ENCODE measurements at places on chromosomes 3 and 15.

DNA sequence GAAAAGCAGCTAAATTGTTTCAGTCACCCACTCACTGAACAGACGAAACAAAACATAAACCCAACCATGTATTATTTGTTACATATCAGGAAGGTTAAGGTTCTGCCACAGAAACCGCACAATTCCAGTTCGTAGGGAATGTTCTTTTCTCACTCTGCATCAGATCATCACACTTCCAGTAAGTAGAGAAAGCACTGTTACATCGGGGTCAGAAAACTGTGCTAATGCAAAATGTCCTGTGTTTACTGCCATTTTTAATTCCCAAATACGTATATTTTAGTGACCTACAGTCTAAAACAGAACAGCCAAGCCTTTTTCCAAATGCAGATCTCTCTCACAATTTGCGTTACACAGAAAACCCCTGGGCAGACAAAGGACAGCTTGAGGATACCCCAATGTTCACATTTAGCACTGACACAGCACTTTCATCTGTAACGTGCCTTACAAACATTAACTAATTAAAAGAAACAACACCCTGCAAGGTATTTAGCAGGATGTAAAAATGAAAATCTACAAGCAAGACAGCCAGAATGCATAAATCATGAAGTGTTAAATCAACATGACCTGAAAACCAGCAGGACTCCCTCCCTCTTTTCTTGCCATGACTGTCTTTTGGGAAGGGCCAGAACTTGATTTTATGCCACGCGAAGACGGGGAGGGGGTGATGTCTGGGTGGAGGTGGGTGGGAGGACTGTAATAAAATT lies 34.8 kb upstream of the SKIL start:
- no peak for DNase-seq

DNA sequence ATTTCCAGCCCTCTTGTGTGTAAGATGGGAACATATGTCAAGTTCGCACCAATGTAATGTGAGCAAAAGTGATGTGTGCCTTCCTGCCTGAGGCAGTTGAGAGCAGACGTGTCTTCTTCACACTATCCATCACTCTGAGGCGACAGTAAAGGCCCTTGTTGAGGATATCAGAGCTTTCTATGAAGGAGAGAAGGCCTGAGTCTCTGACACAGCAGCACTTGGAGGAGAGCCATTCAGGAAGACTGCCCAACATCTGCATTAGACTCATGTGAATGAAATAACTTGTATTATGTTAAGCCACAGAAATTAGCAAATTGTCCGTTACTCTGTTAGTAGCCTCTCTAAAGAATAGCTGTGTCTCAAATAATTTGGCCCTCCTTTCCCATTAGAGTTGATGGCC lies 108.8 kb upstream of the CCDC54 start:
- no peak for DNase-seq

GRCh38 chr15:70659662-70660061 lies 103.7 kb downstream of the UACA start:
- no peak for DNase-seq

- DNase-seq, result no peak
Measured at GRCh38 chr15:77481670-77482069, 61.0 kb downstream of the HMG20A start.

DNA sequence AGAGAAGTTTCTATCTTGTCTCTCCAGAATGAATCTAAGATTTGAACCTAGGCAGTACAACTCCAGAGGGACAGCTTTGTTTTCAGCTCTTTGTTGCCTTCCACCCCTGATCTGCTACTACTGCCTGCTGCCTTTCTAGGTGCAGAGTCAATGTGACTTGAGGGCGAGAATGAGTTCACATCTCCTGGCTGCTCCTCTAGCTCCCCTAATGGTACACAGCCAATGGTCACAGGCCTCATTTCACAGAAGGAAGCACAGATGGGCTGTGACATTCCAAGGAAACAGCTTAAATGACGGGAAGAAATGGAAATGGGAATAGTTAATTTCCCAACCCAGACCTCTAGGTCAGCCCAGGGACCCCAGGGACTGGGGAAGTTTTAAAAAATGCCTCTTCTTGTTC lies 32.4 kb downstream of the FAM43A start:
- DNase-seq, result no peak

DNA sequence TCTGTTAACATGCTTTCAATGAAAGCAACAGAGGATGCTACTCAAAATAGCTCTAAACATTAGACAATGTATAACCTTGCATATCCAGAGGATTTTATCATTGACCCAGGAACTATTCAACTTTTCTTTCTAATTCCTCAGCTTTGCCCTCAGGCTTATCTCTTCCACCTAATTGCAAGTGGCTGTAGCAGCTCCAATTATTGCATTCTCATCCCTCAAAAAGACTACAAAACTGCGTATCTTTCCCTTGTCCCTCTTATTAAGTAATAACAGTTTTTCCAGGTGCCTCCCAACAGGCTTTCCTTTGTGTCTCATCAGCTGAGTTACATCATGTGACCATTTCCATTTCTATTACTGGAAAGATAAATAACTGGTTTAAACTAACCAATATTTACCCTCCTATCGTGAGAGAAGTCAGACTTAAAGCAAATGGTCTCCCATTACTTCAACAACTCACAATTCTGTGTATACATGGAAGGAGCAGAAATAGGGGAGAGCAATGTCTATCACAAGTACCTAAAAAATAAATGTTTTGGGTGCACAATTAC lies 78.0 kb upstream of the MBNL1 start:
- no peak for DNase-seq

DNA sequence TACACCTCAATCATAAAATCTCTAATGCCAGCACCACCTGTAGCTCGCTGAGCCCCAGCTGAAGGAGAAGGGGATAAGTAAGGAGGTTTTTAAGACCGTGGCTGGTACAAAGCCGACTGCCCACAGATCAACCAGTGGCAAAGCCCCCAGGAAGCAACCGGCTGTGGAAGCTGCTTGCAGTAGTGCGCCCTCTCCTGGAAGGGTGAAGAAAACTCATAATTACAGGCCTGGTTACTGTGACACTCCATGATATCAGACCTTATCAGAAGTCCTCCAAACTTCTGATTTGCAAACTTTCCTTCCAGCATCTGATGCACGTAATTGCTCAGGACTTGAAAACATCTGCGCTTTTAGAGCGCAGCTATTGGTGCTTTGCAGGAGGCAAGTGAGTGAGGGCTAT lies 63.1 kb upstream of the MCTP2 start:
- no peak for DNase-seq

DNA sequence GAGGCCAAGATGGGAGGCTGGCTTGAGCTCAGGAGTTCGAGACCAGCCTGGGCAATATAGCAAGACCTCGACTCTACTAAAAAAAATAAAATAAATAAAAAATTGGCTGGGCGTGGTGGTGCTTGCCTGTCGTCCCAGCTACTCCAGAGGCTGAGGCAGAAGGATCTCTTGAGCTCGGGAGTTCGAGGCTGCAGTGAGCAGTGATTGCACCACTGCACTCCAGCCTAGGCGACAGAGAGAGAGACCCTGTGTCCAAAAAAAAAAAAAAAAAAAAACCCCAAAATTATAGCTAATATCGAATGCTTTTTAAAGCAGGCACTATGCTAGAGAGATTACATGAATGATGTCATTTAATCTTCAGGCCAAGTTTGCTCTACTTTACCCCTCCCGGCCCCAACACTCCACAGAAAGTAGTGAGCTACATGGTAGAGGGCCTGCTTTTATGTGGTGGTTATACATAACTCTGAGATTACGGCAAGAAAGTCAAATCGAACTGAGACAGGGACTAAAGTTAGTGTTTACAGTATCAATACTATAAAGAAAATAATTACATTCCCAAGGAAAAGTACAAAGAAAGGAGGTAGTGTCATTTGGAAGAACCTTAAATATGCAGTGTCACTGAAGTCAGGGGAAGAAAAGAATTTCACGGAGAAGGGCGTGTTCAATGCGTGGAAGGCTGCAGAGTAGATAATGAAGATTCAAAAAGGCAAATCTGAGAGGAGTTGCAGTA lies 1.1 kb downstream of the ADPGK start:
- DNase-seq, result no peak

- DNase-seq, result no peak
Measured at GRCh38 chr3:132880986-132881385, 157.2 kb upstream of the TMEM108 start.

GRCh38 chr3:53754325-53754724 lies 91.9 kb downstream of the CHDH start:
- DNase-seq, result no peak

DNA sequence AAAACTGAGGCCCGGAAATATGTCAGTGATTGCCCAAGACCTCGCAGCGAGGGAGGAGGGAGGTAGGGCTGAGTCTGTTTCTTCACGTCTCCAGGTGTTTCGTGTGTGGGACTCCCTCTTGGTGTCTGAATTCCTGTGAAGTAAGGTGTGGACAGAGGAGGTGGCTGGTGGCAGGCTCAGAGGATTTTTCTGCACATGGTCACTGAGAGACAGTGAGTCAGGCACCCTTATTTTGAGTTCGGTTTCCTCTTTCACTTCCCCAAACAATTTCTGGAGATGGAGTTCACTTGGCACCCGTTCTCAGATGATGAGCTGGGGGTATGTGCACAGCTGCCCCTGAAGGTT lies 46.3 kb upstream of the VPS8 start:
- DNase-seq, result peak; percentile 49

DNA sequence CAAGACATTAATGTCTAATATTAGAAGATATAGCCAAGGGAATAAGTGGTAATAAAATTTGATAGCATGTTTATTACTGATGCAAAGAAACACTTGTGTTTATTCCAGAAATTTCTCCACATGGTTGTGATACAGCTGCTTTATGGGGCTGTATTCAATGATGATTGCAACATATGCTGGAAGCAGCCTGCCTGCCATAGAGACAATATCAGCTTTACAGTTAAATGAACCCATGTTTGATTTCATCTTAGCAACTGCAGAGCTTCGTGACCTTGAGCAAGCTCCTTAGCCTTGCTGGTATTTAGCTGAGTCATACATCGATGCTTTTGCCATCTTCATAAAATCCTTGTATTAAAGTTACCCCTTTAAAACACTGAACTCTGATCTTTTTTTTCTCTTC lies 168.1 kb upstream of the STAC start:
- DNase-seq, result no peak

DNA sequence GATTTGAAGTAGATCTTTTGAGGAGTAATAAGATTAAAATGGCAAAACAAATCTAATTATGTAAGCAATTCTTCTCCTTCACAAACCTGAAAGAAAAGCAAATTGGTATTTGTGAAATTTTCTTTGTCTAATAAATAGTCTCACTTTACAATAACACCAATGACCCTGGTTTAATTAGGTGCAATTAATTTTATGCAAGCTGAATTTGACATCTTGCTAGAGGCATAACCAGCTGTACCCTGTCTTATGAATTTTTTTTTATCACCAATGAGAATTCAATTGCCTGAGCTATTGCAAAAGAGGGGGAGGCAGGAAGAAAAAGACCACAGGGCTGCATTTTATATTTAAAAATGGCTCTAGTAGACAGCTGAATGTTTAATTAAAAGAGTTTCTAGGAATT lies 113.5 kb upstream of the IL12A start:
- no peak for DNase-seq

DNA sequence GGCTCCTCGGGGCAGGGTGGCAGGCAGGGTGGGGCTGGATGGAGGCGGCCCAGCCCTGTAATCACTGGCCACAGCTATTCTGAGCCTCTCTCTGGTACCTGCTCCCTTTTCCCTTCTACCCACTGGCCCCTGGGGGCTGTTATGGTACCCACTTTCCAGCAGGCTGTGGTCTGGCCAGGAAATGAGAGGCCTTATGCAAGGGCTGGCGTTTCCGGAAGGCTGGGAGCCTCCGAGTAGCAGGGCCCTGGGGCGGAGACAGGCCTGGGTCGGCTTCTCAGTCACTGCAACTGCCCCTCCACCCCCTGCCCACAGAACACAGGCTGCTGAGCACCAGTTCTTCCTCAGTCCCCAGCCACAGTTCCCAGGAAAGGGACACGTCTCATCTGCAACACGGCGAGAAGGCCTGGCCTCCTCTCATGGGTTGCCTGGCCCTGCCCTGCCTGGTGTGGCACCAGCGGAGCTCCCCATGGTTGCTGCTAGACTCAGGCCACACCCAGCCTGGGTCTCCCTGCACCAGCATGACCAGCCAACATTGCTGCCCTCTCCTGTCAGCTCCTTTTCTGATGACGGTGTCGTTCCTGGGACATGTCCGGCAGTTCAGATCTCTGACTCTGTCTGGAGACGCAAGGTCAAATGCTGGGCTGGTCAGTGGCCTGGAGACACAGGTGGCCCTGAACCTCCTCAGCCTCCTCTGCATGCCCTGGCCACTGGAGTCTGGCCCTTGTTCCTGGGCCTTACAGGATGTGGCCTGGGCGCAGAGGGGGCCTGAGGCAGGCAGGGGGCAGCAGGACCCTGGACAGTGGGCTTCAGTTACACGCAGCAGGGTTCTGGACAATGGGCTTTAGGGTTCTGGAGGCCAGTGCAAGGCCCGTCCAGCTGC lies 6.5 kb downstream of the CHST13 start:
- no peak for DNase-seq

GRCh38 chr3:46293035-46293724 lies 50.9 kb downstream of the CCR3 start:
- DNase-seq, result peak; percentile 17

DNA sequence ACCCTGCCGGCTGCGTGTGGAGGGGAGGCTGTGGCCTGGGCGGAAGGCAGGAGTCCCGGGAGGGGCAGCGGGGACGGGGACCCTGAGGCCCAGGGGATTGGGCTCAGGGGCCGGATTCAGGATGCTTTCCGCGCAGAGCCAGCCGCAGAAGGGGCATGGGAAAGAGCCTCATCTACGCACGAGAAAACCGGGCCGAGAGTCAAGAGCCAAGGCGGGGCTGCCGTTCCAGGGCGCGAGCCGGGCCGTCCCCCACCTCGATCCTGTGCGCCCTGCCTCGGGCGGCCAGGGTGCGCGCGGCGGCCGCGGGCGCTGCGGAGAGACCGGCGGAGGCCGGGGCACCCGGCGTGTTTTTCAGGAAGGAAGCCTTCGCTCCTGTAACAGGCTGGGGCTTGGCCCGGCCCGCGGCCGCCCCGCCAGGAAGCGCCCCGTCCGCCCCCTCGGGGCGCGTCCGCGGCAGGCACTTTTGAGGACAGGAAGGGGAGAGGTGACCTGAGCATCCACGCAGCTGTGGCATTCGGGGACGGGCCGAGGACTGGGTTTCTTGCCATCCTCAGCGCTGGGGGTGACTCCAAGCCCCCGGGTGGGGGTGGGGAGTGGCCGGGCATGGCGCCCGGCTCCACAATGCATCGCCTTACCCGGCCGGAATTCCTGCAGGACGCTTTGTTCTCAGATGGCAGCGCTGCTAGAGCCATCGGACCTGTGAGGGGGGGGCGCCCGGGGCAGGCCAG lies 62.3 kb upstream of the GATA2 start:
- no peak for DNase-seq

Data from GM13977 (cell line).